ENCODE measurements at places on chromosomes 1 and 21.
A peak's percentile ranks its signal among the peaks of the same experiment; 100 is the strongest.

DNA sequence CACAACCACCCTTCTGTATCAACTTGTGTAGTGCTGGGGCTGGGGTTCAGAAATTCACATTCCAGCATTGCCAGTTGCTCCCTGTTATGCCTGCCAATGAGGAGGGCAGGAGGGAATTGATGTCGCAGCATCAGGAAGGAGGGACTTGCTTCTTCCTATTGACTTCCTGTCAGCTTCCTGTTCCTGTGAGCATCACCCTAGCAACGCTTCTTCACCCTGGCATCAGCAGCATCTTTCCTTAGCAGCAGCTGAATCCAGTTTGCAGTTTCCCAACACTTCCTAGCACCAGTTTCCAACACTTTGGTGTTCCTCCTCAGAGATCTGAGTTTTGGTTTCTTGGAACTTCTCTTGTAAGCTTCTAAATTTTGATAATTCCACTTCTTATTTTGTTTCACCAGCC lies 8.9 kb upstream of the TRIM62 start:
- no peak for DNase-seq

DNA sequence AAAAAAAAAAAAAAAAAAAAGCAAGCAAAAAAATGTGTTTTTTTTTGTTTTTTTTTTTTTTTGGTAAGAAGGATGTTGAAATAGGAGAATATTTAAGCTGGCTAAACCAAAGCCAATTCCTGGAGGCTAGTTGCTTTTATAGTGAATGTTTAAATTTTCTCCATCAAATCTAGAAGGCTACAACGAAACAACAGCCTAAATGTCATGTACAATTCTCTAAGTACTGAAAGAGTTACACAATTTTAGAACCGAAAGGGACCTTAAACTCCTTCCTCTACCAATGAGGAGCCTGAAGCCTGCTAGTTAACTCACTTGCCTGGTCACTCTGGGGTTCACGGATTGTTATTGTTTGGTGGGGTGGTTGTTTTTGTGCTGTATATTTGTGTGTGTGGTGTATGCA lies 3.5 kb downstream of the WLS start:
- DNase-seq = no peak

GRCh38 chr1:170668209-170669106 lies 4.5 kb downstream of the PRRX1 start:
- peak; percentile 72 for DNase-seq

GRCh38 chr1:109625176-109625575 lies 5.5 kb downstream of the AMPD2 start:
- no peak for DNase-seq

DNA sequence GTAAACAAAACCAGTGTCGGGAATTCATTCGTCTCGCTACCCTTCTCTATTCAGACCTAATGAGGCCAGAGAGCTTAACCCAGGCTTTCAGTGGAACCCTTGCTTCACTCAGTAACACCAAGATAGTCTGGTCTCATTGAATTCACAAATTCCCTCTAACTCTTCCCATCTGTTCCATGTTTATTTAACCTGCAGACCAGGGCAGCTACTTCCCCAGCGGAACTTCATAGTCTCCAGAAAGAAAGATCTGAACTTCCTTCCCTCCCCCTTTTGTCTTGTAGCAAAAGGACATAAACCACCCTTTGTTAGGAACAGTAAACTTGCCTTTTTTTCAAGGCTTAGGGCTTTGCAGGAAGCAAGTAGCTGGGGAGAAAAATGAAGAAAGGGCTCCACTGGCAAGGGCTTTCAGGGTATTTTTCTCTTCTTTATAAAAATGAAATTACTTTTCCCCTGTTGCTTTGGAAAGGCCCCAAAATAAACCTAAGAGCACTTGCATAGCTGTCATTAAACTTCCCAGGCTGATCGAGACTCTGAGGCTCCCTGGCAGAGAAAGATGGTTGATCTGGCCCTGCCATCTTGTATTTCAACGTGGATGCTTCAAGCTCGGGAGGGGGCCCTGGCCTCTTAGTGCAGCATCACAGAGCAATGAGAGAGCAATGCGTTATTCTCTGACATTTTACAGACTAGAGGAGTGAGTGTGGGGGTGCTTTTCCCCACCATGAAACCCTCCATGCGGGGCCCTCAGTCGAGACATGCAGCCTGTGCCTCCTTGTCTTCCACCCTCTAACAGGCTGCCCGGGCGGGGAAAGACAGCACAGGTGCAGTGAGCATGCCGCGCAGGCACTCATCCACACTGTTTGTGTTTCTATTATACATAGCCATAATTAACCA lies 30.0 kb downstream of the MIS18A start:
- peak; percentile 5 for DNase-seq

GRCh38 chr1:8950309-8950708 lies 4.6 kb downstream of the CA6 start:
- no peak for DNase-seq

- DNase-seq = no peak
Observed at GRCh38 chr1:50531027-50531426, 107.8 kb upstream of the DMRTA2 start.

DNA sequence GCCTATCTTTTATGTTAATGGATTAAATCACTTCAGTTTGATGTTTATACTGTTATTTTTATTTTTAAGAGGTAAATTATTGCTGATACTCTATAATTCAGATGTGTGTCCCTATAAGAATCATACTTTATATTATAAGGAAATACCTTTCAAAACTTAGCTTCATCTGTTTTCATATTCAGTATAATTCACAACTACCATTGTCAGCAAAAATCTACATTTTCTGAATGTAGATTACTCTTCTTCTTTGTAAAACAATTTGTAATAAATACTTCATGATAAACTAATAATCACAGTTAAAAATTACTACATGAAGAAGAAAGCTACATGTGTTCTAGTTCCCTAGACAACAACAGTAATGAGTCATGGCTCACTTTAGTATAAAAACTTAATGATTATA lies 115.4 kb upstream of the SERTAD4 start:
- DNase-seq = no peak

DNA sequence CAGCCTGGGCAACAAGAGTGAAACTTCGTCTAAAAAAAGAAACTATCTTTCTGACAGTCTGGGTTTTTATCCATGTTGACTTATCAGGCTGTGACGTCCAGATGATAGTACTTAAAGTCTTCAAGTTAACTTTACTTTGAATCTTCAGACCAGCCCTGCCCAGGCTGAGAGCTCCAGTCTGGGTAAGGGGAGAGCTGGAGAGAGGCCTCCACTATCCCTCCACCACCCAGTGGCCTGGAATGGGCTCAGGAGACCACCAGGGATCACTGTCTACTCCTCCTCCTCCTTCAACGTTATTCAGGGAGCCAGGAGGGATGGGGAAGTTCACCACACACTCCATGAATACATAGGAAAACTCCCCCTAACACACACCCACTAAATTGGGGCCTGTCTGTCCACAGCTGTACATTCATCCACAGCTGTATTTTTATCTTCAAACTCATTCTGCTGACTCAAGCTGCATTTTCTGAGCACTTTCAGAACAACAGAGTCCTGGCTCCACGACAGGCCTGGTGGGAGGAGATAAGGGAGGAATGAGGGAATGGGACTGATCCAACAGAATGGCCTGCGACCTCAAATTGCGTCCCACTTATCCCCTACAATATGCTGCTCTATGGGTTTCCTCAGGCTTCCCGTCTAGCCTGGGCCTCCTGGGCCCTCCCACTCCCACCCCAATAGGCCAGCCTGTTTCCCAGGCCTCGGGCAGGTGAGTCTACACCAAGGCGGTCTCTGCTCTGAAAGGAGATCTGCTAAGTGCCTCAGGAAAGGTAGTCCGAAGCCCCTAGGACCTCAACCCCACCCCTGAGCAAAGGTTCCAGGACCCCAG lies 1.8 kb downstream of the SLC45A3 start:
- DNase-seq = no peak

DNA sequence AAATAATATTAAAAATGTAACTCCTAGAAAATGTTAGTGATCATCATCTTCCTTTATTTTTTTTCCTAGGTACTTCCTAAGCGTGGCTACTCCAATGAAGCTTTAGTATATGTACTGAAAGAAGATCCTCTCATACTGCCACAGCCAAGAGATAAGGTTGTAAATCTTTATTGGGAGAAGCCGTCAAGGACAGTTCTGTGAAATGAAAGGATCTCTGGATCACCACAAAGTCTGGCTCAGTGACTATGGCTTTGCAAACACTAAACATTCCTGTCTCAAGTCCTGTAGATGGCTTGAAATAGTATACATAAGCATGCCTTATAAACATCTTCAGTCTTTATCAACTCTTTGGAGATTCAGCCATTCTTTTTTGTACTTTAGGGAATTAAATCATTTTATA lies 61.2 kb upstream of the DPH5 start:
- no peak for DNase-seq

- no peak for DNase-seq
Observed at GRCh38 chr1:89611721-89612120, 21.2 kb upstream of the LRRC8C start.

- DNase-seq = no peak
Observed at GRCh38 chr1:56229186-56229585, 350.2 kb downstream of the PLPP3 start.

- no peak for DNase-seq
Observed at GRCh38 chr1:64828829-64829228, 84.0 kb downstream of the RAVER2 start.

GRCh38 chr1:107692580-107693345 lies 272.2 kb downstream of the VAV3 start:
- DNase-seq = no peak

- DNase-seq = no peak
Observed at GRCh38 chr1:208013210-208013609, 102.3 kb upstream of the CD34 start.

GRCh38 chr1:110003747-110004428 lies 19.3 kb downstream of the AHCYL1 start:
- DNase-seq = peak; percentile 98

DNA sequence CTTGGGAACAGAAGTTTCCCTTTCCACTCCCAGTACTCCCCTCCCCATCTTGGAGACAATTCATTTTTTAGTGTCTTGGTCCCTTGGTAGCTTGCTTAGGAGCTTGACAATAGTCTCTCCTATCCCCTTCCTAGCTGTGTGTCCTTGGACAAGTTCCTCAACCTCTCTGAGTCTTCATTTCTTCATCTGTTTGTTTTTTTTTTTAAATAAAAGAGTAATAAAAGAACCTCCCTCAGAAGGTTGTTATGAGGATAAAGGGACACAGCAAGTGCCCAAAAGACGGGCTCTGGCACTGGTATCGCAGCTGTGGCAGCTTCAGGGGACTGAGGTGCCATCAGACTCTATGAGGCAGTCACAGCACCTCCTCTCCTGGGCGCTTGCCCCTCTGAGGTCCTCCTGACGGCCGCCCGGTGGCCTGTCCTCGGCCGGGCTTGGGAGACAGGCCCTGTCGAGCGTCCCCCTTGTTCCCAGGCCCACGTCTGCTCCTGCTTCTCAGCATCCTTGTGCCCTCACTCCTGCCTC lies 689.2 kb downstream of the MATN1 start:
- DNase-seq = no peak

DNA sequence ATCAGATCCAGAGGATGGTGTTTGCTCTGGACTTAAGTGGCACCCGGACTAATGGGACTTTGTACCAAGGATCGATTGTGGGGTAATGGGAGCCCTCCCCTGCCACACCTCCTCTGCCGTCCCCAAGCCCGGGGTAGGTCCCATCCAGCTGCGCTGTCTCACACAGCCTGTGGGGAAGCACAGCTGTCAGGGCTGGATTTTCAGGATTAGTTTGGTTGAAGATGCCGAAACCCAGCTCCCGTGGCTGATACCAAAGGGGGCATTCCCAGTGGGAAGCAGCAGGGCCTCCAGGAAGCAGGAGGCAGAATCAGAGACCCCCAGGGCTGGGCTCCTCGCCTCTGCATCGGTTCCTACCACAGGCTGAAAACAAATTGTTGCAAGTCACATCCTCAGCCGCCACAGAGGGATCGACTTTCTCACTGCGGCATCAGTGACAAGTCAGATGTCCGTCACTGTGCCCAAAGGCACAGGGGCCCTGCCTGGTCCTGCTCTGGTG lies 59.7 kb downstream of the MATN1 start:
- no peak for DNase-seq

DNA sequence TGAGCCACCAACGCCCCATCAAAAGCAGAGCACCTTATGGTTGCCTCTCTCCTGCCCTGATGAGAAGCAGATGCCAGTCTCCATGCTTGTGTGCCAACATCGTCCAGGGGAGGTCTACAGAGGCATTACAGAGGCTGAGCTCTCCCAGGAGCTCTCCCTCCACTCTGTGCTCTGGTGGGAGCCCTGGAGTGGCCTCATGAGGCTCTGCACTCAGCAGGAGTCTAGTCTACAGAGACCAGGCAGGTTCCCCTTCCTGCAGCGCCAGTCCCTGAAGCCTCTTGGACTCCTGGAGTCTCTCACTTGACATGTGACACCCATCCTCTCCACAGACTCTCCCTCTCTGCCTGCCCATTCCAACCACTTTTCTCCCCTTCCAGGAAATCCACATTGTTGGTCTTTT lies 3.4 kb downstream of the DCST1 start:
- no peak for DNase-seq

- DNase-seq = no peak
Observed at GRCh38 chr1:9628541-9629444, 22.7 kb upstream of the PIK3CD start.

GRCh38 chr1:30449428-30450147 lies 273.8 kb downstream of the MATN1 start:
- no peak for DNase-seq

DNA sequence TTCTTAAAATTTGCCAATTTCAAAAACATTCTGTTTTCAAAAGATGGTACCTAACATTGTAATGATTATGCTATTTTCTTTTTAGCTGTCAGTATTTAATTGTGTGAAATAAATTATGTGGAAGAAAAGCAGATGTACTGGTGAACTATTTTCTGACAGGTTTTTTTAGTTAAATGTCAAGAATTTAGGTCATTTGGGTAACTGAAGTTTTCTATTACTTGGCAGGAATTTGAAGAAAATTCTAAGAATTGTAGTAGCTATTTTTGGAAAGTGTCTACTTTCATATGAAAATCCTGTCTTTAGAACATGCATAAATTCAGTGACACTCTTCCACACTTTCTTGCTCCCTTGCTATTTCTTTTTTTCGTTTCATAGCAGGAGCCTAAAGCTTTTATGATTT lies 28.5 kb upstream of the PTPRC start:
- DNase-seq = peak; percentile 47

- DNase-seq = no peak
Observed at GRCh38 chr1:9869831-9870251, 40.2 kb downstream of the CTNNBIP1 start.

- DNase-seq = no peak
Observed at GRCh38 chr1:173894189-173894588, 22.9 kb downstream of the SERPINC1 start.

GRCh38 chr1:187928696-187929095 lies 1099.9 kb downstream of the PLA2G4A start:
- no peak for DNase-seq

DNA sequence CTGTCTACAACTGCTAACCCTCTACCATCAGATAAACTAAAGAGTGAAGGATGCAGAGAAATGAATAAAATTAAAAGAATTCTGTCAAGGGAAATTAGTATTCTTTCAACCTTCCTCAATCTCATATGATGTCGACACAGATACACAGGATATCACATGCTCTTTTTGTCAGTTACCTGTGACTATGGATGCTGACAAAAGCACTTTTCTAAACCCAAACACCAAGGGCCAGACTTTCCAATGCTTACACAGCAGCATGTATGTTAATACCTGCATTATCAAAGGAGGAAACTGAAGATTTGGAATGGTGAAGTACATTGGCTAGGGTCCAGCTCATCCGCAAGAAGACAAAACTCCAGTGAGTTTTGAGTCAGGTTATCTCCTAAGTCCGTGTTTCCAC lies 294.0 kb downstream of the SMYD3 start:
- no peak for DNase-seq

- DNase-seq = peak; percentile 67
Observed at GRCh38 chr1:97252076-97252475, 530.5 kb downstream of the PTBP2 start.
